ENCODE measurements at places on chromosomes 7 and 10.
A peak's percentile ranks its signal among the peaks of the same experiment; 100 is the strongest.

GRCh38 chr10:76461024-76461423, 1029.6 kb downstream of the LRMDA start:
- no peak overlapping the region for H3K4me3 ChIP-seq
- H3K27me3 ChIP-seq = peaks cover 4% of the 10 kb centered on the region
- H3K27ac ChIP-seq = no peak overlapping the region
- DNase-seq = no peak
- H3K4me1 ChIP-seq = peaks cover 7% of the 10 kb centered on the region

DNA sequence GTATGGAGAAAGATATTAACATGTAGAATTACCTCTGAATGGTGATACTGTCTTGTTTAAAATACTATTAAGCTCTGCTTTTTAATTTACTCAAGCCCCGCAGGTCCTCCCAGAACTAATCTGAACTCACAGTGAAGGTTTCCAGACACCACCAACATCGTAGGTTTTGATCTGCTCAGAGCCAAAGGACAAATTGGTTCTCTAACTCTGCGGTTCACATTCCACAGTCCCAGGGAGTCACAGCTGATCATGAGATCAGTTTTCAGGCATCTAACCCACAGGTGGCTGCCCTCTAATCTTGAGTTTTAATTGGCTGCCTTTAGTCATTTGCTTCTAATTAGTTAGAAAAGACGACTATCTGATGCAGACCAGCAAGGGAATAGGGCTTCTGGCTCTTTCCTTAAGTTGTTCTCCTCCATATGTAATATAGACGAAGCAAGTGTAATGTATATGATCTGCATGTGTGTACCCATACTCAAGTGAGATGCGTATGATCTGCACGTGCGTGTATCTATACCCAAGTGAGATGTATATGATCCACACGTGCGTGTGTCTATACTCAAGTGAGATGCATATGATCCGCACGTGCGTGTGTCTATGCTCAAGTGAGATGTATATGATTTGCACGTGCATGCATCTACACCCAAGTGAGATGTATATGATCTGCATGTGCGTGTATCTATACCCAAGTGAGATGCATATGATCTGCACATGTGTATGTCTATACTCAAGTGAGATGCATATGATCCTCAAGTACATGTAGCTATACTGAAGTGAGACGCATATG, 331.5 kb upstream of the NPVF start:
- no peak overlapping the region for H3K27ac ChIP-seq
- peaks cover 2% of the 10 kb centered on the region for H3K27me3 ChIP-seq
- DNase-seq = no peak
- H3K4me1 ChIP-seq = peaks cover 16% of the 10 kb centered on the region

DNA sequence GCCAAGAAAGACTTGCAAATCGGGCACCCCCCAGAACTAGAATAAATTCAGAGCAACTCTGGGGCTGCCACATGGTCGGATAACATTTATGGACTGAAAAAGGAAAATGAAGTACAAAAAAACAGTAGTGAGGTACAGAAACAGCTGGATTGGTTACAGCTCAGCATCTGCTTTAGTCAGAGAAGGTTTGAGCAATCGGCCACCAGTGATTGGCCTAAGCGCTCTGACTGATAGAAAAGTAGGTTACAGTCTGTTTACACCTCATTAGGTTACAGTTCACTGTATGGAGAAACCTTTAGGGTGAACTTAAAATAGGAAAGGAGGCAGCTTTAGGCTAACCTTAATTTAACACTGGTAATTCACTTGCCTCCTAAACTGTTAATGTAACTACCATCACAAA, 102.0 kb upstream of the DKK1 start:
- H3K36me3 ChIP-seq = no peaks in the 10 kb centered on the region
- no peak overlapping the region for H3K27ac ChIP-seq
- DNase-seq = no peak
- peaks cover 25% of the 10 kb centered on the region for H3K4me1 ChIP-seq
- H3K4me3 ChIP-seq = no peak overlapping the region
- peaks cover 3% of the 10 kb centered on the region for H3K27me3 ChIP-seq

GRCh38 chr10:13911821-13912520, 325.2 kb downstream of the PRPF18 start:
- no peak for DNase-seq
- peaks cover 3% of the 10 kb centered on the region for H3K27me3 ChIP-seq
- H3K36me3 ChIP-seq = peaks cover 6% of the 10 kb centered on the region
- no peak overlapping the region for H3K27ac ChIP-seq
- H3K4me3 ChIP-seq = no peak overlapping the region
- peaks cover 5% of the 10 kb centered on the region for H3K4me1 ChIP-seq

GRCh38 chr10:33391611-33392465, 57.4 kb upstream of the NRP1 start:
- no peak overlapping the region for H3K4me3 ChIP-seq
- H3K27me3 ChIP-seq = no peaks in the 10 kb centered on the region
- DNase-seq = no peak
- no peaks in the 10 kb centered on the region for H3K36me3 ChIP-seq

GRCh38 chr10:14384116-14384730, 53.5 kb upstream of the FRMD4A start:
- no peaks in the 10 kb centered on the region for H3K27me3 ChIP-seq
- no peaks in the 10 kb centered on the region for H3K36me3 ChIP-seq
- DNase-seq = no peak
- H3K27ac ChIP-seq = no peak overlapping the region

GRCh38 chr7:27576360-27576944, 86.2 kb downstream of the HIBADH start:
- H3K4me1 ChIP-seq = peaks cover 14% of the 10 kb centered on the region
- no peak overlapping the region for H3K4me3 ChIP-seq
- DNase-seq = peak; percentile 13
- H3K27me3 ChIP-seq = peaks cover 4% of the 10 kb centered on the region
- H3K27ac ChIP-seq = no peak overlapping the region
- H3K36me3 ChIP-seq = no peaks in the 10 kb centered on the region

GRCh38 chr10:100133801-100134200, 52.0 kb downstream of the ERLIN1 start:
- peaks cover 7% of the 10 kb centered on the region for H3K4me1 ChIP-seq
- H3K27me3 ChIP-seq = peaks cover 3% of the 10 kb centered on the region
- H3K4me3 ChIP-seq = no peak overlapping the region
- peaks cover 4% of the 10 kb centered on the region for H3K36me3 ChIP-seq
- H3K27ac ChIP-seq = no peak overlapping the region
- DNase-seq = no peak

DNA sequence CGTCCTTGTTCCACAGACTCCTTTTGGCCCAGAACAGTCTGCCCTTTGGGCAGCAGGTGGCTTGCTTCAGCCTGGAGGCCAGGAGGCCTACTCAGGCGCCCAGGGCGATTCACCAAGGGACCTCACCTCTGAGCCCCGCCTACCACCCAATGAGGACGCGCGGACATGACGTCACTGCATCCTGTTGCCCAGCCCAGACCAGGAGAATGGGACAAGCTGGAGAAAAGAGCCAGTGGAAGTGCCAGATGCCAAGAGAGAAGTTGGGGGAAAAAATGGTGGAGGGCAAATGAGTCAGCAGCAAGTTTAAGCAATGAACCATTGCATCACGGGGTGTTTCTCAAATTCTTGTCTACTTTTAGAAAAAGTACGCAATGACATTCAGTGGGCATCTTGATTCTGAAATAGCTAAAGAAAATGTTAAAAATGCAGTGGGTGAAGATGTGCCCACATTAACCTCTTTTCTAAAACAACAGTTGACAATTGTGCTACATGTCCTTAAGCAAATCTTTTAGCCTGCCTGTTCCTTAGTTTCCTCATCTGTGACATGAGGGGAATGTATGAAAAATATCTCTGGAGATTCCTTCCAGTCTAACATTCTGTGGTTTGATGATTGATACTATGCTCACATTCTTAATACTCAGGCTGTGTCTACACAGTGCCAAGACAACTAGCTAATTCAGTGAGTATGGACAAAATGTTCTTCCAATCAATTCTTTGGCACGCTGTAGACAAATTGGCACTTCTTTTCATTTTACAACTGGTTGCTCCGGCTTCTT, 23.9 kb upstream of the LEP start:
- H3K4me3 ChIP-seq = no peak overlapping the region
- no peak overlapping the region for H3K27ac ChIP-seq
- no peaks in the 10 kb centered on the region for H3K36me3 ChIP-seq
- DNase-seq = no peak
- H3K4me1 ChIP-seq = peaks cover 2% of the 10 kb centered on the region
- peaks cover 12% of the 10 kb centered on the region for H3K27me3 ChIP-seq

DNA sequence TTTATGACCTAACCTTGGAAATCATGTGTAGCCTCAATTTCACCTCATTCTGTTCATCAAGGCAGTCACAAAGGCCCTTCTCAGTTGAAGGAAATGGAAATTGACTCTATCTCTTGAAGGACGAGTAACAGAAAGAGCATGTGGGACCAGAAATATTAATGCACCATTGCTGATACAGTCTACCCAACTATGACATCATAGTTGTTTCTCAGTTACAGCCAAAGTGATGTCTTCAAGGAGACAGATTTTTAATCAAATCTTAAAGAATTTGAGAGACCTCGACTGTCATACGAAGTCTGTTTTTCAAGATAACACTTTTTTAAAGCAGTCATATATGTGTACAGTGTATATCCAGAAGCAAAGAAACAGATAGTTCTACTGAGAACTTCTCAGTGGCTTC, 335.7 kb upstream of the PHF14 start:
- DNase-seq = no peak
- H3K27ac ChIP-seq = no peak overlapping the region
- H3K4me1 ChIP-seq = no peaks in the 10 kb centered on the region
- H3K36me3 ChIP-seq = no peaks in the 10 kb centered on the region

- no peaks in the 10 kb centered on the region for H3K27me3 ChIP-seq
- DNase-seq = no peak
- H3K36me3 ChIP-seq = no peaks in the 10 kb centered on the region
- H3K4me3 ChIP-seq = no peak overlapping the region
- H3K27ac ChIP-seq = no peak overlapping the region
Observed at GRCh38 chr7:148503900-148504487, 86.6 kb upstream of the C7orf33 start.

GRCh38 chr7:92778972-92779371, 57.4 kb downstream of the CDK6 start:
- no peak overlapping the region for H3K4me3 ChIP-seq
- peaks cover 5% of the 10 kb centered on the region for H3K4me1 ChIP-seq
- peaks cover 5% of the 10 kb centered on the region for H3K36me3 ChIP-seq
- no peak overlapping the region for H3K27ac ChIP-seq

DNA sequence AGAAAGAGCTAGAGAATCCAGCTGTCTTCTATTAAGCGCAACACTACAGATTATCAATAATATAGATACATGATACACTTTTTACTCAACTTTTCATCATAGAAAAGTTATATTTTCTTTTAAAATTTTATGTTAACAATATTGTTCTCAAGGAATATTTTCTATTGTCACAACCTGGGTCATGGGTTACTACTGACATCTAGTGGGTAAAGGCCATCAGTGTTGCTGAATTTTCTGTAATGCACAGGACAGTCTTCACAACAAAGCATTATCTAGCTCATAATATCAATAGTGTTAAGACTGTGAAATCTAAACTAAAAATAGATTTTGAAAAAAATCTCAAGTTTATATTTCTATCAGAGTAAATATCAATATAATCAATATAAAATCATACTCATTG, 209.8 kb downstream of the ZNF33B start:
- no peak for DNase-seq
- peaks cover 6% of the 10 kb centered on the region for H3K36me3 ChIP-seq
- peaks cover 6% of the 10 kb centered on the region for H3K27me3 ChIP-seq

- no peak overlapping the region for H3K27ac ChIP-seq
- no peak overlapping the region for H3K4me3 ChIP-seq
- DNase-seq = no peak
- H3K36me3 ChIP-seq = no peaks in the 10 kb centered on the region
- H3K27me3 ChIP-seq = no peaks in the 10 kb centered on the region
Observed at GRCh38 chr10:84108797-84109196, 30.5 kb upstream of the GHITM start.

- H3K36me3 ChIP-seq = no peaks in the 10 kb centered on the region
- no peak for DNase-seq
- H3K27ac ChIP-seq = no peak overlapping the region
- H3K4me1 ChIP-seq = peaks cover 13% of the 10 kb centered on the region
- H3K4me3 ChIP-seq = no peak overlapping the region
Observed at GRCh38 chr7:44051611-44052220, 7.2 kb downstream of the DBNL start.

DNA sequence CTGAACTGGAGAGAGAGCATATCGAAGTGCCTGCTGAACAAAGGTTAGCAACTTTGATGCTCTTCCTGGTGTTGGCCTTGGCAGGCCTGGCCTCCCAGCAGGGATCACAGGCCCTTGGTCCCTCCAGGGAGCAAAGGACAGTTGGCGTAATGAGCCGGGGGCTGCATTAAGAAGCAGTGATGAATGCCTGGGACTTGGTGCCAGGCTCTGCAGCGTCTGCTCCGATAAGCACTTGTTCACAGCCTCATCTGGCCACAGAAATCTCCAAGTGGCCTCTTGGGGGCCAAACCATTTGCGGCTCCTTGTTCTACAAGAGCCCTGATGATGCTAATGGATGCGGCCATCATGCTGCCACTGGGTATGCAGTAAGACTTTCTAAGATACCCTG, 31.8 kb downstream of the CRHR2 start:
- H3K36me3 ChIP-seq = peaks cover 19% of the 10 kb centered on the region
- peaks cover 9% of the 10 kb centered on the region for H3K4me1 ChIP-seq
- DNase-seq = no peak

Measured in endothelial cell (in vitro differentiated cells).